LoVo (cell line): ENCODE measurements at places on chromosomes 7 and 10.

- DNase-seq, result no peak
Measured at GRCh38 chr10:34377833-34378232, 437.3 kb downstream of the PARD3 start.

DNA sequence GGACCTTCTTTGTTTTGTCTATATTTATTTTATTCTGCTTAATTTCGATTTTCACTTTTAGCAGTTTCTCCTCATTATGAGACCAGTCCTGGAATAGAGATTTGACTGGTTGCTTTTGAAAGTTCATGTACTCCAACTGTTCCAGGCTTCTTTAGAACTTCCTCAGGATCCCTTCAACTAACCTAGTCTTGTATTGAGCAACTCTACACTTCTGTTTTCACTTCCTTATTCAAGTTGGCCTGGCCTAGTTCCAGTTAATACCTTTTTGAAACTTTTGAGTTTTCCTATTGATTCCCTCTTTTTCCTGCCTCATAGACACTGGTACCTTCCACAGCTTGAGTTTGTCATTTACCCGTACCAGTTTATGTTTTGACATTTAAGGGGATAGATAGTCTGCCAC lies 421.7 kb downstream of the ATRNL1 start:
- DNase-seq, result no peak

- DNase-seq, result no peak
Measured at GRCh38 chr7:40058636-40059035, 75.8 kb downstream of the MPLKIP start.

GRCh38 chr7:37211097-37211880 lies 237.4 kb downstream of the ELMO1 start:
- no peak for DNase-seq

- DNase-seq, result no peak
Measured at GRCh38 chr7:80859272-80859970, 59.4 kb downstream of the SEMA3C start.

DNA sequence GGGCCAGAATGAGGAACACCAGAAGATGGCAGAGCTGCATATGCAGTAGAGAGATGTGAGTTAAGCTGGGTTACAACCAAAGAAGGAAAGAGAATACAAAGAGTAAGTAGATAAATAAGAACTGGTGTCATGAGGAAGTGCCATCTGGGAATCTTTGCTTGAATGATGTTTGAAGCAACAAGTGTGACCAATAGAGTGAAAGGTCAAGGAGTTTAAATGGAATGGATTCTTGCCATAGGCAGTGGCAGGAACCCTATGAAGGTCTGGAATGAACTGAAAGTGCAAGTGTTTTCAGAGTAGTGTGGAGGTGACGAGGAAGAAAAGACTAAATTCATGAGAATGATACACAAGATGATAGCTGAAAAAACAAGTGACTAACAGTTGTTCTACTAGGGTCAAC lies 21.6 kb downstream of the MEST start:
- no peak for DNase-seq

DNA sequence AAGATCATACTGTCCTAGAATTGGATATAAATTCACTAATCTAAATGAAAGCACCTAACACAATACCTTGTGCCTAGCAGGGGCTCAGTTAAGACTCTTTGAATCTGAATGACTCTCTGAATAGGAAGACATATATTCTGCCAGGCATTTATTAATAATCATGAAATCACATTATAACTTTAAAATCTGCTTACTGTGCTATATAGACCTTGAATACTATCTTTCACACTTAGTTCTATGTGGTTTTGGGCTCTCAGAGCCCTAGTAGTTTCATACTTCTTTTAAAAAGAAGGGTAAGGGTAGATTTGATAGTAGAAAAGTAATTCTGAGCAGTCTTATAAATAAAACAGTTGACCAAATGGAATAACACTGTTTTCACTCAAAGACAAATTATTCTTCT lies 10.2 kb downstream of the UBN2 start:
- DNase-seq, result no peak

DNA sequence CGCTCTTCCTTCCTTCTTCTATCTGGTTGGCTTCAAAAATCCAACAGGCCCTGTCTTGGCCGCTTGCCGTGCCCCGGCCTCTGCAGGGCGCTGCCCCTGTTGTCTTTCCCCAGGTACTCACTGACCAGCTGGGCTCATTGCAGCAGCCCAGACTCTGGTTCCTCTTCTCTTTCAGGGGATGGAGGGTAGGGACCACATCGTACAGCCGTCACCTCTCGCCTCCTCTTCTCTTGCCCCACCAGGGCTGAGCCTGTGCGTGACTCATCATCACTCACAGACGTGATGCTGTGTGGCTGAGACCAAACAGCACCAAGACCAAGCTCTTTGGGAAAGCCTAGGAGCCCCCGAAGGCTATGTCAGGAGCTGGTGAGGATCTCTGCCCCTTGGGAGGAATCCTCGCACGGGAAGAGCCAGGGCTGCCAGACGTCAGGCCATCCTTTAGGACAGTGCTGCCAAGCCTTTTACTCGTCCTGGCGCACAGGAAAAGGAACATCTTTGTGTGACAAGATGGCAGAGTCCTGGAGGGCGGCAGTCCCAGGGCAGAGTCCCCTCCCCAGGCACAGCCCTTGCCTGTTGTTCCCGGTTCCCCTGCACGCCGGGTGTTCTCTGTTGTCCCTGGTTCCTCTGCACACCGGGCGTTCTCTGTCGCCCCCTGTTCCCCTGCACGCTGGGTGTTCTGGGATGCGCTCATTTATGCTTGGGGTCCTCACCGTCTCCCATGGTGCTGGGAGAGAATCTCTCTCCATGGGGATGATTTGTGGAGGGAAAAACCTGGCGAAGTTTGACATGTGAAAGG lies 188.5 kb upstream of the SHH start:
- no peak for DNase-seq

- DNase-seq, result peak; percentile 73
Measured at GRCh38 chr7:47254081-47254977, 327.6 kb downstream of the TNS3 start.

- DNase-seq, result no peak
Measured at GRCh38 chr10:11437391-11438142, 173.9 kb downstream of the USP6NL start.

DNA sequence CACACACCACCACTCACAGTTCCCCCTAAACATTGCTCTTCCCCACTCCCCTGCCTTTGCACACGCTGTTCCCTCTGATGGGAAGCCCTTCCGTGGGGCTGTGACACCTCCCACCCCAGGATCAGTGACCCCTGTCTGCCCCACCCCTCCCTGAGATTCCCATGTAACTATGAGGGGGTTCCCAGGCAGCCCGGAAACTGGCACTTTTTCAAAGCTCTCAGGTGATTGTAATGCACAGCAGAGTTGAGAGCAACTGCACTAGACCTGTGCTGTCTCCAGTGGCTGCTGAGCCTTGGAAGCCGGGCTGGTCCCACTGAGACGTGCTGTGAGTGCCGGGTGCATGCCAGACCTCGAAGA lies 29.8 kb downstream of the GPRIN2 start:
- DNase-seq, result no peak

- no peak for DNase-seq
Measured at GRCh38 chr7:132030086-132030568, 473.7 kb upstream of the PODXL start.

DNA sequence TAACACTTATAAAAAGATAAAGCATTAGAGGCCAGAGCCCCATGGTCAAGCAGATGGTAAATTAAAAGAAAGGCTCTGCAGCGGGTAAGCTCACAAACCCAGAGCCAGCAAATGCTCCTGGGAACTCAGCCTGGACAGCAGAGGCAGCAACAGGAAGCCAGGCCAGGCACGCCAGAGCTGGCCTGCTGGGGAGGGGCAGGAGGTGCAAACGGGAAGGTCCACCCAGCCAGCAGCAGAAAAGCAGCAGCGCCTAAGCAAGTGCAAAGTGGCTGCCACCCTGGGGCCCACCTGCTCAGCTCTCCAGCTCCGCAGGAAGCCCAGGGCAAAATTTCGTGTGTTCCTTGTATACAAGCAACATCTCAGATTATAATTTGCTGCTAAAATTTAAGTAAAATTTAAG lies 82.7 kb upstream of the GPR22 start:
- DNase-seq, result no peak

- peak; percentile 98 for DNase-seq
Measured at GRCh38 chr7:129958643-129959470, 6.1 kb upstream of the UBE2H start.

DNA sequence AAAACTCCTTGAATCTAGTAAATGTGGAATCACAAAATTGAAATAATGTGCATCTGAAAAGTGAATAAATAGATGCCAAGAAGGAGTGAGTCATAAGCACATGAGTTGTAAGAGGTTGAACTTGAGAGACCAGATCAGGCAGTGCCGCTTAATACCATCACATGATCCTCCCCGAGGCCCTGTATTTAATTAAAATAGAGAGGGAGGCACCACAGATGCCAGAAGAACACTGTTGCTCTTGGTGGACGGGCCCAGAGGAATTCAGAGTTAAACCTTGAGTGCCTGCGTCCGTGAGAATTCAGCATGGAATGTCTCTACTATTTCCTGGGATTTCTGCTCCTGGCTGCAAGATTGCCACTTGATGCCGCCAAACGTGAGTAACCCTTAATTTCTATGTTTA lies at the start of gene GPNMB:
Gene GPNMB, plus strand, starts transcription at position 221 of the 400 bp plus-strand sequence. Its CDS starts 83 bp downstream, at position 304.
- DNase-seq, result no peak

DNA sequence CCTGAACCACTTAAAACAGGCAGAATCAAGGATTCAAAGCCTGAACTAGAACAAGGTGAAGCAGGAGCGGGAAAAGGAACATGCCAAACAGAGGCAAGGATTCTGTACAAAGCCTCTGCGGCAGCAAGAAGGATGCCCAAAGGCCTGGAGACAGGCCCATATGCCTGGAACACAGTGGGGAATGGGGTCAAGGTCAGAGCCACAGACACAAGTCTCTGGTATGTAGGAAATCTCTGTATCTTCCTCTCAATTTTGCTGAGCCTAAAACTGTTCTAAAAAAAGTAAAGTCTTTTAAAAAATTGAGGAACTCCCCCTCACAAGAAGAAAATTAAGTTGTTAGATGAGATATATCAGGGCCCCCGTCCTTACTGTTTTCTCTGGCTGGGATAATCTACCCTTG lies 175.9 kb upstream of the GHITM start:
- DNase-seq, result no peak

- DNase-seq, result no peak
Measured at GRCh38 chr7:82530361-82530760, 86.8 kb upstream of the CACNA2D1 start.

DNA sequence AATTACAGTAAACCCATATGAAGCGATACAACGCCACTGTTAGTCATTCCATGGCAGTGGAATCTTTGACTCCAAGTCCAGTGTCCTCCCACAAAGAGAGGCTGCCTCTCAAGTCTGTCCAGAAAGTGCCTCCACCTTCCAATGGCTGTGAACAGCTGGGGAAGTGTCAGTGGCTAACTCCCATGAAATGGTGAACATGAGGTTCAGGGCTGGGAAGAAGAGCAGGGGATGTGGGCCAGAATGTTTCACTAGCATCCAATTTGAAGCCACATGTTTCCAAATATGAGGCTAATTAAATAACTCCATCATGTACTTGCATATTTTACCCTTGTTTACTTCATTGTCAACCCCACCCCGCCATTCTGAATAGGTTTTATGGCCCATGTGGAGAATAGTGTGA lies 53.1 kb upstream of the CHST15 start:
- DNase-seq, result no peak

DNA sequence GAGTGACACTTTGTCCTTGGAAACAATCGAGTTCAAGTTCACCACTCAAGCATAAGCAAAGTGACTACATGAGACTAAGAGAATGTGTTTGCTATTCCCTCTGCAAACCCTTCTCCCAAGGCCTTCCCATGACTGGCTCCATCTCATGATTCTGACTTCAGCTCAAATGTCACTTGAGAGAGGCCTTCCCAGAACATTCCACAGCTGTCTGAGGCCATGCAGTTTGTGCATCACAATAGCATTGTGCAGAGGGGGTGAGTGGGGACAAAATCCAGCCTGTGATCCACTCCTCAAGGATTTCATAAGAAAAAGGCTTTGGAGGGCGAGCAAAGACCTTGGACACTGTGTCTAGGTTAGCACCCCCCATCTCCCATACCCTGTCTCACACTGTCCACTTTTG lies 6.9 kb upstream of the LRMDA start:
- no peak for DNase-seq

DNA sequence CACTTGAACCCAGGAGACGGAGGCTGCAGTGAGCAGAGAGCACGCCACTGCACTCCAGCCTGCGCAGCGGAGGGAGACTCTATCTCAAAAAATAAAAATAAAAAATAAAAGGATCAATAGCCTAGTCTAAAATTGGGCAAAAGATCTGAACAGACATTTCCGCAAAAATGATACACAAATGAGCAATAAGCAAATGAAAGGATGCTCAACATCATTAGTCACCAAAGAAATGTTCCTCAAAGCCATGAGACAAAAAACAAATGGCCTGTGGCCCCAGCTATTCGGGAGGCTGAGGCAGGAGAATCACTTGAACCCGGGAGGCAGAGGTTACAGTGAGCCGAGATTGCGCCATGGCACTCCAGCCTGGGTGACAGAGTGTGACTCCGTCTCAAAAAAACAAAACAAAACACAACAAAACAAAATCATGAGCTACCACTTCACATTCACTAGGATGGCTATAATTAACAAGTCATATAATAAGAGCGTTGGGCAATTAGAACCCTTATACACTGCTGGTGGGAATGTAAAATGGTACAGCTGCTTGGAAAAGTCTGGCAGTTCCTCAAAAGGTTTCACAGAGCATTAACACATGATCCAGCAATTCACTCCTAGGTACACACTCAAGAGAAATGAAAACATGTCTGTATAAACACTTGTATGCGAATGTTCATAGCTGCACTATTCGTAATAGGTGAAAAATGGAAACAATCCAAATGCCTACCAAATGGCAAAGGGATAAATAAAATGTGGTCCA lies 3.1 kb downstream of the DAGLB start:
- no peak for DNase-seq

DNA sequence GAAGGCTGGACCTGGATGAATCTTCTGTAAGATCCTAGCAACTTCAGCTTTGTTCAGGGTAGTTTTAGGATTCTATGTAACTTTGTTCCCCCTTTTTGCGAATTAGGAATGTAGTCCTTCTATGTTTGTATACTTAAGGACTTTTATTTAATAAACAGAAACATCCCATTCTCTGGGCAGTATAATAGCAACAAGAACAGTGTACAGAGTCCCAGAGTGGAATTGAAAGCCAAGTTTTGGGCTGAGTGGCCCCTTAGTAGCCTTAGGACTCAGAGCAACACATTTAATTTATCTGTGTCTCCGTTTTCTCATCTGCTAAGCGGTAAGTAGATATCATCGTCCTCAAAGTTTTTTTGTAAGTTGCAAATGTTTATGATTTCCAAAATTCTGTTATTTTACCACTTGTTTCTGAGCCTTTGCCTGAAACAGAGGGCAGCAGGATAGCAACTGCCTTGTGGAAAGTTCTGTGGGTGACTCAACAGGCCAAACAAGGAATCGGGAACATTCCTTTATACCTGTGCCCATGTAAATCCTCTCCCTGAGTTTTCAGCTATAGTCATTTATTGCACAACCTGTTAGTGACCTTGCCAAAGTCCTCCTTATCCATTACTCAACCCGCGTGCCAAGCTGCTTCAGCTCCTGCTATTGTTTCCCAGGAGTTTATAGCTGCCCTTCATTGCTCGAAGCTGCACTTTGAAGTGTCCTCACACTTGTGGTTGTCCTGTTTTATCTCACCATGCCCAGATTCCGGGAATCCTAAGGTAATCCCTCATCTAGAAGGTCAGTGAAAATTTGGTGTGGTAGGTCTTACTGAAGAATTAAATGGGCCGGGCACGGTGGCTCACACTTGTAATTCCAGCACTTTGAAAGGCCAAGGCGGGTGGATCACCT lies 199.1 kb upstream of the AHR start:
- DNase-seq, result peak; percentile 97

- DNase-seq, result no peak
Measured at GRCh38 chr7:79130715-79131114, 322.8 kb downstream of the MAGI2 start.
